CD4-positive, alpha-beta T cell treated with Interleukin-1 beta for 1 hour (primary cell): ENCODE measurements at places on chromosomes 2 and 18.
A peak's percentile ranks its signal among the peaks of the same experiment; 100 is the strongest.

DNA sequence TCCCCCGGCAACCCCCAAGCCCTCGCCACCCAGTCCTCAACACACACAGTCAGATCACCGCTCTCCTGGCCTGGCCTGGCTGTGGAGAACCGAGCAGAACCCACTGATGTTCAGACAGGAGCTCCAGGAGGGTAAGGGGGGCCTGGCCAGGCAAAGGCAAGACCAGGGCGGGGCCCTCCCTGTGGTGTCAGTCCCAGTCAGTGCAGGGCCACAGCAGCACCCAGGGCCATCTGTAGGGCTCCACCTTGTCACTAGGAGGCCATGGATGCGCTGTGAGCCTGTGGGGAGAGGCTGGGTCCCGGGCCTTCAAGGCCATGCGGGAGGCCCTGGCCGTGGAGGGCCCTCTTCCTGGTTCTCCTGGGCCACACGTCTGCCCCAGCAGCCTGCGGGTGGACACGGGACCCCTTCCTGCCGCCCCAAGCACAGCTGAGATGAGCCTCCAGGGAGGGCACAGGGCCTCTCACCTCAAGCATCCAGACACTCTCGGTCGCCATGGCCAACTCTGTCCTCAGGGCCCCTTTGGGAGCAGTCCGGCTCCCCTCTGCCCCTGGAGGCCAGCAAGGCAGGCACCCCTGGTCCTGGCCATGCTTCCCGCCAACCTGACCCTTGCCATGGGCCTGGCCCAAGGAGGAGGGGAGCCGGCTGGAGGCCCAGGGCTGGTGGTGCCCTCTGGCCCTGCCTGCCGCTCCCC lies 2.0 kb downstream of the ANO7 start:
- no peak for DNase-seq

GRCh38 chr2:86556508-86556907 lies 6.7 kb downstream of the CHMP3 start:
- DNase-seq = no peak

DNA sequence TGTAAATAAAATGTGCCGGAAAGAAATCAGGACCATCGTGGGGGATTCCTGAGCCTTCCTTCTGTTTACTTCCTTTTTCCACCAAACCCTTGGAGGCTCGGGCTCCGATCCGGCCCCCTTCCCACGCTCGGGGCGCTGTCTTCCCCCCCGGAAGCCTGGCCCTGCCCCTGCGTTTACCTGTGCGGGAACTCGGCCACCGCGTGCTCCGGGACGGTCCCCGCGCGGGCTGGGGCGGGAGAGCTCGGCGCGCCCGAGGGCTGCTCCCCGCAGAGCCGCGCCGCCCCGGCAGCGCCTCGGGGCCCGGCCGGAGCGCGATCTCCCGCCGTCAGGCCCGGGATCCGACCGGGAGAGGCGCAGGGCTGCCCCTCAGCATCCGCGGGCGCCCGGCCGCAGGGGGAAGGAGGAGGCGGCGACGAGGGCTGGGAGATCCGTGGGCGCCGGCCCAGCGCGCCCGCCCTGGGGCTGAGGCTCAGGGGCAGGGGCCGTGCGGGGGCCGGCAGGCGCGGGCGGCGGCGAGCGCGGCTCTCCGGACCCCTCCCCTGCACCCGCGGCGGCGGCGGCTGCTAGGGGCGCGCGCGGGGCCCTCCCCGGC lies 435 bp downstream of the ADCY3 start:
- DNase-seq = no peak

GRCh38 chr2:96867756-96868554 lies 1.9 kb downstream of the SEMA4C start:
- DNase-seq = peak; percentile 43
